ENCODE measurements at places on chromosomes 2 and 18.
A peak's percentile ranks its signal among the peaks of the same experiment; 100 is the strongest.

DNA sequence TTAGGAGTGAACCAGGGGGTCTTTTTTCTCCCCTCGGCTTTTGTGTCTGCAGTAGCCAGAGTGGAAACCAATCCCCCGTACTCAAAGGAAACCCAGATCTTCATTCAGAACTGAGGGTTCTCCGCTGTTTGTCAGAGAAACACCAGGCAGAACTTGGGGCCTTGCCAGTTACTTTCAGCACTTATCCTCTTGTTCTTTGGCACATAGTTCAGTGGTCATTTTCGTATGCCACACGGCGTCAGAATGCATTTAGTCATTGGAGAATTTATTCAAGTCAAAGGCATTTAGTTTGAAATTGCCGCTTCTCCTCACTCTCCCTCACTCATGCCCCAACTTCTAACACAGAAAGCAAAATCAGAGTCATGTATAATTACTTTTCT lies 102.9 kb downstream of the CABLES1 start:
- DNase-seq = no peak

DNA sequence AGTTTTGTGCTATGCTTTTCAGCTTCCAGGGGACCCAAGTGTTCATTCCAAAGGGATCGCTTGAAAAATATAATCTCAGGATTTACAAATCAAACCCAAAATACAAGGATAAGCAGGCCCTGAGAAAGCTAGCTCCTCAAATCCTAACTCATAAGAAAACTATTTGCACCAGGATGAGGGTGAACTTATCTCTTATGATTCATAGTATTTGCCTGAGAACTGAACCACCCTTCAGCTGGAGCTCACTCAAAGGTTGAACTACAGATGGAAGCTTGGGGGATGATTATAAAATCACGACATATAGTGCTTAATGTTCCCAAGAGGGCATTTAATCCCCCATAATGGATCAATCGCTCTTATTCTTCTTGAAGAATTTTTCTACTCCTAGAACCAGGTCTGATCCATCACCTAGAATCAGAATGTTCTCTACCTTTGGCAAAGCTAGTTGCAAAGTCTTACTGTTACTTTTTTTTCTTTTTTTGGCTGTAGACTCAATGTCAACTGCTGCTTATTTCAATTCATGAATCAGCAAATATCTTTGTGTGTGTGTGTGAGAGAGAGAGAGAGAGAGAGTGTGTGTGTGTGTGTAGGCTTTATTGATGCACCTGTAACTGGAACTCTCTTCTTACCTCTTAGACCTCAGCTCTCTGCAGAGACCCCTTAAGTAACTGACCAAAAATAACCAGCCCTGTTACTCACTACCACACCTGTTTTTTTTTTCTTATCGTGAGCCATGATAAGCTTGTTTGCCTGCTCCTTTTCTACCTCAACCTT lies 44.8 kb downstream of the ARL4C start:
- DNase-seq = no peak

DNA sequence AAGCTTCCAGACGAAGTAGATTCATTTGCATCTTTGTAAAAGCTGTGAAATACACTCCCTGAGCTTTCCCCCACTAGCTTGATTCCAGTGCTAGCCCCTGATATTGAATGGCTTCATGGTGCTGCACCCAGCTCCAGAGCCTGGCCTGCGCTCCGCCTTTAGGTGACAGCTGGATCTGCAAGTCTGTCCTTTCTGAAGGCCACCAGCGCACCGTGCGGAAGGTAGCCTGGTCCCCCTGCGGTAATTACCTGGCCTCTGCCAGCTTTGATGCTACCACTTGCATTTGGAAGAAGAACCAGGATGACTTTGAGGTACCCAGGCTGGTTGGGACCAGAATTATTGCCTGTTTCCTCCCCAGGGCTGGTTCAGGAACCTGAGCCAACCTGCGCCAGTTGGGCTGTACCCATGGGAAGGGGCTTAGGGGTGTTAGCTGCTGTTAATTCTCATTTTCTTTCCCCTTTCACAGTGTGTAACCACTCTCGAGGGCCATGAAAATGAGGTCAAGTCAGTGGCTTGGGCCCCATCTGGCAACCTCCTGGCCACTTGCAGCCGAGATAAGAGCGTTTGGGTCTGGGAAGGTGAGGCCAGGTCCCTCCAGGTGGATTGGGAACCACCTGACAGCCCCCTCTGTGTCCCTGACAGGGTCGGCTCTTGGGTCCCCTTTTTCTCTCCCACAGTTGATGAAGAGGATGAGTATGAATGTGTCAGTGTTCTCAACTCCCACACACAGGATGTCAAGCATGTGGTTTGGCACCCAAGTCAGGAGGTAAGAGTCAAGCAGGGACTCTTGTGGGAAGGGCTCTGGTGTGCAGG lies 1.3 kb downstream of the CIAO1 start:
- peak; percentile 5 for DNase-seq

DNA sequence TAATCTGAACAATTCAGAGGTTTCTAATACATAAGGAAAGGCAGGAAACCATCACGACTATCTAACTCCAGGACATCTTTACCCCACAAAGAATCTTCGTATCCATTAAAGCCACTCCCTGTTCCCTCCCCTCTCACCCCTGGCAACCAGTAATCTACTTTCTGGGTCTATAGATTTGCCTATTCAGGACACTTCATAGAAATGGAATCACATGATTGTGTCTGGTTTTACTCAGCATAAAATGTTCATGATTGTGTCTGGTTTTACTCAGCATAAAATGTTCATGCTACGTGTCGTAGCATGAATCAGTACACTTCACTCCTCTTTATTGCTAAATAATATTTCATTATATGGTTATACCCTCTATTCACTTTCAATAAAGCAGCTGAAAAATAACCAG lies 11.6 kb downstream of the FECH start:
- DNase-seq = no peak

DNA sequence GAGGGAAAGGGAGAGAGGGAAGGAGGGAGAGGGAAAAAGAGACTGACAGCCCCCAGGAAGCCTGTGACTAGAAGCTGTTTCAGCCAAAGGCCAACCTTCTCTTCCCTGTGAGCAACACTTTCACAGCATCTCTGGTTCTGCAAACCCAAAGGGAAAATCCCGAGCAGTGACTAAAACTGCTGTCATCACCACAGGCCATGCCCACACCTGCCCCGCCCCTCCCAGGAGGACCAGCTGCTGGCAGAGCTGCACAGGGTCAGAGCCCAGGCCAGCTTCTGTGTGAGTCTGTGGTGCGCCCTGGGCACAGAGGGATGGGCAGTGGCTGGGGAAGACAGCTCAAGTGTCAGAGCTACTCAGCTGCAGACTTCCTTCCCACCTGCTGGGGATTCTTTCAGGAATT lies 64.9 kb upstream of the OTOS start:
- no peak for DNase-seq

Data from NCI-H1436 (cell line).